ENCODE measurements at places on chromosomes 13 and 19.
A peak's percentile ranks its signal among the peaks of the same experiment; 100 is the strongest.

DNA sequence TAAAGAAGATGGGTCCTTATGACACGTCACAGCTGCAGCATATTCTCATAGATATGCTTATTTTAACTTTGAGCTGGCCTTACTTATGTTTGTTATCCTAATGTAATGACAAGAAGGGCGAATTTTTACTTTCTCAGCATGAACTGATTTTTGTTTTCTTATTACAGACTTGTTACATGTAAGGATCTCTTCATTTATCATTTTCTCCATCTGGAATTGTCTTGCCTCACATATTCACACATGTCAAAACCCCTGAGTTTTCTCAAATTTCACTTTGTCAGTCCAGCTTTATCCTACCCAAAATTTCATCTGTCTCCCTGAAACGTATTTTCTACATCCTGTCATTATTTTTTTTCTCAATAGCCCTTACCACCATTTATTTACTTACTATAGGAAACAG, 1774.0 kb upstream of the PRR20A start:
- DNase-seq: no peak

GRCh38 chr13:36147330-36147729, 16.1 kb upstream of the DCLK1 start:
- DNase-seq: no peak

- DNase-seq: peak; percentile 29
These were observed 819.8 kb downstream of the PCDH9 start for GRCh38 chr13:66410314-66410713.

DNA sequence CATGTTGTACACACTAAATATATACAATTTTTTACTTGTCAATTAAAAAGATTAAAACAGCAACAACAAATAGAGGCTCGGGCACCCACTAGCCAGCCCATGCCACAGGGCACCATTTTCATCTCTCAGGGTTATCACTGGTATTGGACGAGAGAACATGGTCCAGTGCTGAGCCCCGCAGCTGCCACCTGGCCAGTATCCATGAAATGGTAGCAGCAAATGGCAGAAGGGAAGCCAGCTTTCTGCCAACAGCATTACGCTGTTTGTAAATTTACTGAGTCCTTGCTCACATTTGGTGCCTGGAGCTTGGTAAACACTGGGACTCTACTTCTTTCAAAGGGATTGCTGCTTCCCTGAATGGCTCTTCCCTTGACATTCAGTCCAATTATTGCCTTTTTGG, 87.9 kb upstream of the WASF3 start:
- DNase-seq: no peak

DNA sequence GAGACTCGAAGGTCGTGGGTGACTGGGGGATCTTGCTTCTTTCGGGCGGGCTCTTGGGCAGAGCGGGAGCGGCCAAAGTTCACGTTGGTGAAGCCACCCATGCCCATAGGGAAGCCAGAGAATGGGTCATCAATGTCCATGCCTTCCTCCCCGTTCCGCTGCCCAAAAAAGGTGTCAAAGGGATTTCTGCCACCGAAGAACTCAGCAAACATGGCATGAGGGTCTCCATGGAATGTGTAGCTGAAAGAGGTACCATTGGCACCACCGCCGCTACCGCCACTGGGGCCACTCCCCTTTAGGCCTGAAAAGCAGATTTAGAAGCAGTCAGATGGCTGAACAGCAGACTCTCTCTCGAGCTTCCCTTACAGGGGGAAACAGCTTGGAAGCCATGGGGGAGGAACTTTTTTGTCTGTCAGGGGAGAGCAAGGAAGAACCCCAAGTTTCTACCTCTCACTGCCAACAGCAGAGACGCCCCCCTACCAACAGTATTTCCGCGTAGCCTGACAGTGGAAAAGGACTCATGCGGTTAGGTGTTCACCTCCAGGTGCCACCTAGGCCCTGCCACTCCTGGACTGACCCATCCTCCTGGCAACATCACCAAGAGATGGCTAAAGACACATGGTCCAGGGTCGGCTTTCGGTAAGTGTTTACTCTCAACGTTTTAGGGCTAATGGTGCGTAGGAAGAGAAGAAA, 1.3 kb downstream of the DNAJB1 start:
- DNase-seq: no peak

DNA sequence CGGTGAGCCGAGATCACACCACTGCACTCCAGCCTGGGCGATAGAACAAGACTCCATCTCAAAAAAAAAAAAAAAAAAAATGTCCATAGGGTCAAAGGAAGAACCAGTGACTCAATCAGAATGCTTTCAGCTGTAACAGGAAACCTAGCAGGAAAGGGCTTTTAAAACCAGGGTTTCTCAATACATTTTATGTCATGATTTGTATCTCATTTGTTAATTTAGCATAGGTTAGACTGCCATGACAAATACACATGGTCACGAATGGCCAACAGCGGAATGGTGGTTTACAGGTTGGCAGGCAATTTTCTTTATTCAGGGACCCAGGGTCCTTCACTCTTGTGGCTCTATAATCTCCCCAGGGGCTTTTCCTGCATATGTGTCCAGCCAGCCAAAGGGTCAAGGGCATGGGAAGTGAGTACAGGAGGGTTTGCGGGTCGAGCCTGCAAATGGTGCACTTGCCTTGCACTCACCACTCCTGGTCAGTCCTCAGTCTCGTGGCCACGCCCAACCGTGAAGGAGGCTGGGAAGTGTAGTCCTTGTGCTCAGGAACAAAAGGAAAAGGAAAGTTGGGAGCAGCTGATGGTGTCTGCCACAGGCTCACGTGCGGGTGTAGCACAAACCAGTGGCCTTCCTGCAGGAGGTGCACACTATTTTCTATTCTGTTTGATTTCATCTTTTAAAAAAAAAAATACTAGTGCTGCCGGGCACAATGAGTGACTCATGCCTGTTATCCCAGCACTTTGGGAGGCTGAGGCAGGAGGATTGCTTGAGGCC, 14.8 kb downstream of the DHX34 start:
- no peak for DNase-seq

- no peak for DNase-seq
These were observed 454.9 kb downstream of the FOXO1 start for GRCh38 chr13:40211586-40211968.

- no peak for DNase-seq
These were observed 53.0 kb upstream of the FBXL3 start for GRCh38 chr13:77079902-77080413.

DNA sequence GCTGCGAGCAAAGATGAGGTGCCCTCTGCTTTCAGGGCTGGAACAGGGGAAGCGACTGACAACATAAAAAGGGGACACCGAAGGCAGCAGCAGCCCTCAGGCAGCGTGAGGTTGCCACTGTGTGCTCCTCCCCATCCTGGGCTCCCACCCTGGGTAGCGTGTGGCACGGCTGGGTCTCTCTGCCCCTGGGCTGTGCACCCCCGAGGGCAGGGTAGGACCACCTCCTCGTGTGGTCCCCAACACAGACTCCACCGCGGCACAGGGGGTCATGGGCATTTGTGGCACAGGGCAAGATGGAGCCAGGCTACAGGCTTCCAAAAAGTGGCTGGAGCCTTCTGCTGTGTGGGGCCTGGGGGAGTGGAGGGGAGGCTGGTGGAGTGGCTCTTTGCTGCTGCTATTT, 6.5 kb upstream of the RSPH6A start:
- DNase-seq: no peak

DNA sequence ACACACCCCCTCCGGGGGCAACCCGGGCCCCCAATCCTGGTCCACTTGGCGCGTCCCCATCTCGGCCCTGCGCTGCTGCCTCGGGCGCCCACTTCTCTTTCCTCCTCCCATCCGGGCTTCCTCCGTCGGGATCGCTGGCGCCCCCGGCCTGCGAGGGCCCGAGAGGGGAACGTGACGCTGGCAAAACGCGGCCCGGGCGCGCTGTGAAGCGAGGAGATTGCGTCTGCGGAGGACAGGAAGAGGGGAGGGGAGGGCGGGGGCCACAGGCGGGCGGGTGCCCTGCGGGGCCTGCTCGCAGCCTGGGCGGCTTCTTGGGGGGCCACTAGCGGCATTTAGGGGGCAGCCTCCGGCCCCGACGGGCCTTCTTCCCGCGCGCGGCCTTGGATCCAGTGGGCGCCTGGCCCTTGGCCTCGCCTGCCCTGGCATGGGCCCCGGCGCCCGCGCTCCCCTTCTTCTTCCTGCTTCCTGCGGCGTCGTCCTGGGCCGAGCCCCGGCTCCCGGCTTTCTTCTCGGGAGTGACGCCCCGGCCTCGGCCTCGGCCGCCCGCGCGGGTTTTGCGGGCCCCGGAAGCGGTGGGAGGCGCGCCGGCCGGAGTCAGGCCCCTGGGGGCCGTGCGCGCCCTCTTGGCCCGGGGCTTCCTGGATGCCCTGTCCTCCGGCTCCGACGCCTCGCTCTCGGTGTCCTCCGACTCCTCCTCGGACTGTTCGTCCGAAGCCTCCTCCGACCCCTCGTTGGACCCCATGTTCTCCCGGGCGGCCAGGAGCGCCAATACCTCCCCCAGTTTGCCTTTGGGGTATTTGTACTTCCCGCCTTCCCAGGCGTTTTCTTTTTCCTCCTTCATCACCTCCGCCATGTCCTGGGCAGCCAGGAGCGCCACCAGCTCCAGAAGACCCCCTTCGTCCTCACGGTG, 2.2 kb downstream of the PNMA8B start:
- DNase-seq: no peak

DNA sequence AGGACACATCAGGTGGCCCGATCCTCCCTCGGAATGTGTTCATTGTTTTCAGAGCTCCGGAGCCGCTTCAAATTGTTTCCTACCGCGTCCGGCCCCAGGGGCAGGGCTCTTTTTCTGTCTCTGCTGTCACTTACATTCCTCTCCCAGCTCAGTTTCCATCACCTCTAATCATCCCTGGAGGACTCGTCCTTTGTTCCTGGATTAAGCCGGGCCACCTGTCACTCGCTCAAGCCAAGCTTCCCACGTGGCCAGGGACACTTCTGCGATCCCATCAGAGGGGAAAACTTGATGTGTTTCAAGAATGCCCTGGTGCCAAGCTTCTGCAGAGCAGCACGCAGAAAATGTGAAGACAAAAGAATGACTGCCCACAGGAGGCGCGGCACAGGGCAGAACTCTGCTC, 13.5 kb downstream of the IL17D start:
- DNase-seq: no peak

DNA sequence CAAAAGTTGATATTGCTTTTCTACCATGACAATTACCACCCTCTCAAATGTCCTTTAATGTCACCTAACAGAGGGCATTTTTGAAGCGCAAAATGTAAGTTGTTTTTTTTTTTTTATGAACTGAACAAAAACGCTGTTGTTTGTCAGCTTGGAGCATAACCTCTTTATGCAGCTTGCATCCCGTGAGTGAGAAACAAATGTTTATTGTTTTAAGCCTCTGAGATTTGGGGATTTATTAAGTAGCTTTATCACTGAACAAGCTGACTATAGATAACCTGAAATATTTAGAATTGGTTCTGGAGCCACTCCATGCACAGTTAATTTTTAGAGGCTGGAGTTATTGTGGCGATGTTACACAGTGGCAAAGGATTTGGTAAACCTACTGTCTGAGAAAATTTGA, 80.1 kb upstream of the ATXN8OS start:
- no peak for DNase-seq

- peak; percentile 11 for DNase-seq
These were observed 6.3 kb downstream of the TEAD2 start for GRCh38 chr19:49355909-49356353.

- no peak for DNase-seq
These were observed 2.1 kb upstream of the NLRP7 start for GRCh38 chr19:54949412-54949811.

DNA sequence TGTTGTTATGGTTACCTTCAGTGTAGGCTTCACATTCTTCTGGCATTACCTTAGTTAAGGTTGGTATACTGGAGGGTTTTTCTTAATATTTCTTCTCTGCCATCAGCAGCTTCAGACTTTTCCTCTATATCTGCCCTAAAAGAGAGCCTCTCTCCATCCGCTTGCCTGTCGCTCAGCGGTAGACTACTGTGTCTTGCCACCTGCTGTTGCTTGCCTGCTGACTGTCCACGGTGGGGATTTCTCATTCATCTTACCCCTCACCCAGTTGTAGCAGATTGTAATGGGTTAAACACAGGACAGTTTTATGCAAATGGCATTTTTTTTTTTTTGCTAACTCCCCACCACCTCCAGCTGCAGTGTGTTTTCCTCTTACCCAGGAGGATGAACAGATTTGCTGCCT, 577.2 kb downstream of the SLITRK5 start:
- no peak for DNase-seq

DNA sequence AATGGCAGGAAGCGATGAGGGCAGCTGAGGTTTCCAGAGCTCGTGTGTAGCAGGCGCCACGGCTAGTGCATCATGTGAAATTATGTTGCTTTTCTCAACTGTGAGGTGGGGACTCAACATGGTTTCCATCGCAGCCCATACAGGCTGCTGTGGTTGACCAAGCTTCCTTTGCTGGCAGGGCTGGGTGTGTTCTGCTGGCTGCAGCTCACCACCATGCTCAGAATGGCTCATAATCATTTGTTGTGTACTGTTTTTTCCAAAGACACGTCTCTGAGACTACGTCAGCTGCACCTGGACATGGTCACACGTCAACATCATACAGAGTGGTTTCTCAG, 16.1 kb upstream of the RASA3 start:
- no peak for DNase-seq

GRCh38 chr19:33864311-33864850, 67.7 kb downstream of the KCTD15 start:
- no peak for DNase-seq

DNA sequence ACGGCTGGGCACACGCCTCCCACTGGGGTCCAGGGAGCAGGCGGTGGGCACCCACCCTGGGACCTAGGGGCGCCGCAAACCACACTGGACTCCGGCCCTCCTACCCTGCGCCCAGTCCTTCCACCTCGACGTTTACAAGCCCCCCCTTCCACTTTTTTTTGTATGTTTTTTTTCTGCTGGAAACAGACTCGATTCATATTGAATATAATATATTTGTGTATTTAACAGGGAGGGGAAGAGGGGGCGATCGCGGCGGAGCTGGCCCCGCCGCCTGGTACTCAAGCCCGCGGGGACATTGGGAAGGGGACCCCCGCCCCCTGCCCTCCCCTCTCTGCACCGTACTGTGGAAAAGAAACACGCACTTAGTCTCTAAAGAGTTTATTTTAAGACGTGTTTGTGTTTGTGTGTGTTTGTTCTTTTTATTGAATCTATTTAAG, 1.6 kb downstream of the JUNB start:
- no peak for DNase-seq

DNA sequence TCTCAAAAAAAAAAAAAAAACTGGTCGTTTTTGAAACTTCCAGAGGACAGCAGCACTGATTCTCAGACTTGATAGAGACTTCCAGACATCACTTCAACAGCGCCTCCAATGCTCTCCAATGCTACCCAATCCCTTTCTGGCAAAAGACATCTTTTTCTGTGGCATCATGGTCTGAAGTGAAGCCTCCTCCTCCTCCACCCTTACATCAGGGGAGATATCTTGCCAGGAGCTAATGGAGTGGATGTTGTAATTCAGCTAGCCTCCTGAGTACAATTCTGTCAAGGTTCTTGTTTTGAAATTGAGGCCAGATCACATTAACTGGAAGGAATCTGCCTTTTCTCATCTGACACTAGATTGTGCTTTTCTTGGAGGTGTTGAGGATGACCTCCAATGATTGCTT, 24.2 kb downstream of the FXYD5 start:
- DNase-seq: no peak

DNA sequence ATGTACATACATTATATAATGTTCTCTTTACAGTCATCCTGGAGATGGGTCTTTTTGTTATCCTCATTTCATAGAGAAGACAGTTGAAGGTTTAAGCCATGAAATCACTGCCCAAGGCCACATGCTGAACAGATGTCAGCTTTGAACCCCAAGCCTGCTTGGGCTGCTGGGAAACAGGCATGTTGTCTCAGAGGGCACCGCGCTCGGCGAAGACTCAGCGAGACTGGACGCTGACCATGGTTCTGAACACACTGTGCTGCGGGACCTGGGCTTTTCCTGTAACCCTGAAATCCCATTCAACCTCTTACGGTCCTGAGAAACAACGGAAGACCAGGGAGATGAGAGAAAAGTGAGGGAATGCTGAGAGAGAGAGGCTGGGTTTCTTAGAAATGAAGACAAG, 27.3 kb downstream of the LRFN3 start:
- no peak for DNase-seq
